ENCODE measurements at places on chromosomes 6 and 20. TPM values are rescaled to one million over a fixed set of nuclear protein-coding genes. Genes with fewer than 3 reads are reported as not detected.

DNA sequence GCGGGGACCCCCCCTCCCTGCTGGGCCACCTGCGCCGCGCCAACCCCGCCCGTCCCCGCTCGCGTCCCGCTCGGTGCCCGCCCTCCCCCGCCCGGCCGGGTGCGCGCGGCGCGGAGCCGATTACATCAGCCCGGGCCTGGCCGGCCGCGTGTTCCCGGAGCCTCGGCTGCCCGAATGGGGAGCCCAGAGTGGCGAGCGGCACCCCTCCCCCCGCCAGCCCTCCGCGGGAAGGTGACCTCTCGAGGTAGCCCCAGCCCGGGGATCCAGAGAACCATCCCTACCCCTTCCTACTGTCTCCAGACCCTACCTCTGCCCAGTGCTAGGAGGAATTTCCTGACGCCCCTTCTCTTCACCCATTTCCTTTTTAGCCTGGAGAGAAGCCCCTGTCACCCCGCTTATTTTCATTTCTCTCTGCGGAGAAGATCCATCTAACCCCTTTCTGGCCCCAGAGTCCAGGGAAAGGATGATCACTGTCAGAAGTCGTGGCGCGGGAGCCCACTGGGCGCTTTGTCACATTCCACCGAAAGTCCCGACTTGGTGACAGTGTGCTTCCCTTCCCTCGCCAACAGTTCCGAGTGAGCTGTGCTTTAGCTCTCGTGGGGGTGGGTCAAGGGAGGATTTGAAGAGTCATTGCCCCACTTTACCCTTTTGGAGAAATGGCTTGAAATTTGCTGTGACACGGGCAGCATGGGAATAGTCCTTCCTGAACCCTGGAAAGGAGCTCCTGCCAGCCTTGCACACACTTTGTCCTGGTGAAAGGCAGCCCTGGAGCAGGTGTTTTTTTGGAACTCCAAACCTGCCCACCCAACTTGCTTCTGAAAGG is 2.1 kb downstream of the VEGFA start:
- peak overlapping the region; percentile 88 for H3K4me3 ChIP-seq
- peak overlapping the region; percentile 89 for H3K27ac ChIP-seq
- H3K36me3 ChIP-seq, result no peaks in the 10 kb centered on the region
- no peaks in the 10 kb centered on the region for H3K4me1 ChIP-seq
- no peaks in the 10 kb centered on the region for H3K27me3 ChIP-seq

DNA sequence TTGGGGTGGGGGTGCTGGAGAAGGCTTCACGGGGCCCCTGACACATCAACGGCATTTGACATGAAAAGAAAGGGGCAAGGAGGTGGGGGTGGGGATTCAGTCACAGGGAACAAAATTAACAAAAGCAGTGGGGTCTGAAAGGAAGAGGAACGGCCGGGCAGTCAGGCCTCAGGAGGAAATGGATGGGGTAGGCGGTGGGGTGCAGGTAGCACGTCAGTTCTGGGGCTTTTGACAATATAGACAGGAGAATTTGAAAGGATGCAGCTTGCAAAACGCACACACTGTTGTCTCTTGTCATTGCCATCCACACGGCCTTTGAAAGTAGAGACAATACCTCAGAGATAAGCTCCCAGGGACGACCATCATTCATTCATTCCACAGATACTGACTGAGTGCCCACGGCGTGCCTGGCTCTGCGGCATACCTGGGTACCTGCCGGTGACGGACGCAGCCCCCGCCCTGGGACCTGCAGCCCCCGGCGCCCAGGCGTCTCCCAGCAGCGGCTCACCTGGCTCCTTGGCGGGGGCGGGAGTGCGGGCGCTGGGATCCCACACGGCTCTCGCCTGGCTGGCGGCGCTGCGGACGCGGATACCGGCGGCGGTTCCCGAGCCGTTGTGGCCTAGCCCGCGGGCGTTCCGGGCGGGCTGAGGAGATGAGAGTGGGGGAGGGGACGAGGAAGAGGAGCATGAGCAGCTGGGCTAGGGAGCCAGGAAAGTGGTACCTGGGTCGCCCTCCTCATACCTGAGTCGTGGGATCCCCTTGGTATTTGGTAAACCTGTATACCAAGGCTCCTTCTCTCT is at the start of gene SLC26A8:
Gene SLC26A8, minus strand, starts transcription at position 646 of the 800 bp plus-strand sequence. CDS start 4,934 bp downstream, outside the sequence.
- no peaks in the 10 kb centered on the region for H3K27me3 ChIP-seq
- H3K36me3 ChIP-seq, result no peaks in the 10 kb centered on the region
- H3K27ac ChIP-seq, result no peak within 1 kb of the TSS
- peaks cover 4% of the 10 kb centered on the region for H3K4me1 ChIP-seq
- DNase-seq, result no peak
- H3K4me3 ChIP-seq, result no peak within 1 kb of the TSS

Gene TSPO2
- total RNA-seq, result not detected

- H3K27me3 ChIP-seq, result no peaks in the 10 kb centered on the region
- no peak for DNase-seq
- no peak overlapping the region for H3K27ac ChIP-seq
- H3K36me3 ChIP-seq, result no peaks in the 10 kb centered on the region
- H3K4me1 ChIP-seq, result no peaks in the 10 kb centered on the region
Observed at GRCh38 chr6:167056370-167056769, 57.2 kb downstream of the CEP43 start.

Gene POU5F1
- total RNA-seq, result 2.8 TPM

DNA sequence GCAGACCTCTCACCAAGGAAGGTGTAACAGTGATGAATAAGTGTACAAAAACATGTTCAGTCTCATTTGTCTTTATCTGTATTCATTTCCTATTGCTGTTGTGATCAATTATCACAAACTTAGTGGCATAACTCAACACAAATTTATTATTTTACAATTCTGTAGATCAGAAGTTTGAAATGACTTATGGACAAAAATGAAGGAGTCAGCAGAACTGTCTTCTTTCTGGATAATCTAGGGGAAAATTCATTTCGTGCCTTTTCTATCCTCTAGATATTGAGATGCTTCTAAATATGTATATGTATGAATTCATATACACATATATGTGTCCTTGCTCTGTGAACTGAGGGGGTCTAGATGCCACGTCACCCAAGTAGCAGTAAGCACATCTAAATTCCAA is 663.1 kb upstream of the MARCKS start:
- no peak overlapping the region for H3K27ac ChIP-seq
- DNase-seq, result no peak
- H3K4me3 ChIP-seq, result no peak overlapping the region
- H3K36me3 ChIP-seq, result no peaks in the 10 kb centered on the region
- no peaks in the 10 kb centered on the region for H3K27me3 ChIP-seq

Gene PRSS35
- 0.59 TPM for total RNA-seq

- no peak overlapping the region for H3K27ac ChIP-seq
- H3K4me1 ChIP-seq, result peaks cover 19% of the 10 kb centered on the region
- H3K36me3 ChIP-seq, result no peaks in the 10 kb centered on the region
- DNase-seq, result no peak
Observed at GRCh38 chr6:5203546-5203945, 57.2 kb downstream of the LYRM4 start.

Gene CTCFL
- not detected for total RNA-seq

DNA sequence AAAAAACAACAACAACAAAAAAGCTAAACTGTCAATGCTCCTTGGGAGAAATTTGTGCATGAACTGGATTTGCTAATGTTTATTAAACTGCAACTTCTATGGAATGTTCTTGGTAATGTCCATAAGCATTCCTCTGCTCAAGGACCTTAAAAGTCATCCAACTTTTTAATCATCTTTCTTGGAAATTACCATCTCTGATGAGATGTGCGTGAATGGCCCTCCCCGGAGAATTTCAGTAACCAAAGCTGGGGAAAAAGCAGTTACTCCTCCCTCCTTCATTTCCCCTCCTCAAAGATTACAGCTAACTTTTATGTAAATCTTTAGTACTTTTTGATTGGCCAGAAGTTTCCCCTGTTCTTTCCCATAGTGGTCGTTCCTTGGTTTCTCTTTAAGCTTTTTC is 5.2 kb downstream of the TBCC start:
- H3K27me3 ChIP-seq, result no peaks in the 10 kb centered on the region
- H3K4me1 ChIP-seq, result peaks cover 9% of the 10 kb centered on the region
- no peak overlapping the region for H3K27ac ChIP-seq
- DNase-seq, result no peak
- H3K36me3 ChIP-seq, result no peaks in the 10 kb centered on the region

Gene RIPPLY2
- total RNA-seq, result not detected

- H3K4me3 ChIP-seq, result no peak overlapping the region
- no peaks in the 10 kb centered on the region for H3K4me1 ChIP-seq
- H3K36me3 ChIP-seq, result no peaks in the 10 kb centered on the region
- DNase-seq, result no peak
Observed at GRCh38 chr6:83824388-83824801, 28.8 kb upstream of the RIPPLY2 start.

- DNase-seq, result no peak
- H3K36me3 ChIP-seq, result no peaks in the 10 kb centered on the region
- no peak overlapping the region for H3K27ac ChIP-seq
- no peaks in the 10 kb centered on the region for H3K27me3 ChIP-seq
Observed at GRCh38 chr6:43217351-43217750, 11.9 kb downstream of the DNPH1 start.

GRCh38 chr6:101676187-101676586 is 282.7 kb downstream of the GRIK2 start:
- no peak overlapping the region for H3K27ac ChIP-seq
- no peaks in the 10 kb centered on the region for H3K27me3 ChIP-seq
- no peaks in the 10 kb centered on the region for H3K36me3 ChIP-seq
- no peaks in the 10 kb centered on the region for H3K4me1 ChIP-seq

DNA sequence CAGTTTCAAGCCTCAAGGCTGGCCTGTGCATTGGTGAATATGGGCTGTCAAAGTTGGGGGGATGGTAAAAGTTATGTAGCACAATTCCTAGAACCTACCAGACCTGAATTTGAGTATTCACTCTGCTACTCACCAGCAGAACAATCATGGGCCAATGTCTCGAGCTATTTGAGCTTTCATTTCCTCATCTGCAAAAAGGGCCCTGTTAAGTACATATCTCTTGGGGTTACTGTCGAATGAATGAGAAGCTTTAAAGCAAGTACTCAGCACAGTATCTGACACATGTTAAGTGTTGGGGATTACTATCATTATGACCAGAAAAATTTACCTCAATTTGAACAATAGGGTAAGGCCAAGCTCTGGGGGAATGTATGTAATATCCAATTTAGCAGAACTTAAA is 13.5 kb upstream of the ENPP4 start:
- H3K4me3 ChIP-seq, result no peak overlapping the region
- no peaks in the 10 kb centered on the region for H3K36me3 ChIP-seq
- no peaks in the 10 kb centered on the region for H3K4me1 ChIP-seq
- no peaks in the 10 kb centered on the region for H3K27me3 ChIP-seq
- H3K27ac ChIP-seq, result no peak overlapping the region
- DNase-seq, result no peak

- no peaks in the 10 kb centered on the region for H3K4me1 ChIP-seq
- no peak overlapping the region for H3K27ac ChIP-seq
- H3K4me3 ChIP-seq, result no peak overlapping the region
- H3K36me3 ChIP-seq, result no peaks in the 10 kb centered on the region
Observed at GRCh38 chr6:111979633-111980032, 74.3 kb upstream of the CCN6 start.

DNA sequence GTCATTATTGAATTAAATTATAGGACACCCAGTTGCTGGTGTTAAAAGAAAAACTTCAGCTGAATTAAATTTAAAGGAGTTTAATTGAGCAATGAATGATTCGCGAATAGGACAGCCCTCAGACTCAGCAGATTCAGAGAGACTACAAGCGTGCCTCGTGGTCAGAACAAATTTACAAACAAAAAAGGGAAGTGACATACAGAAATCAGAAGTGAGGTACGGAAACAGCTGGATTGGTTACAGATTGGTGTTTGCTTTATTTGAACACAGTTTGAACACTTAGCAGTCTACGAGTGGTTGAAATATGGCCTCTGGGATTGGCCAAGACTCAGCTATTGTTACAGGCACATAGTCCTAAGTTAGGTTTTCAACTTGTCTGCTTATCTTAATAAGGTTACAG is 25.8 kb upstream of the TNFRSF21 start:
- H3K4me3 ChIP-seq, result no peak overlapping the region
- no peak overlapping the region for H3K27ac ChIP-seq
- DNase-seq, result no peak
- H3K4me1 ChIP-seq, result no peaks in the 10 kb centered on the region
- H3K27me3 ChIP-seq, result no peaks in the 10 kb centered on the region
- H3K36me3 ChIP-seq, result no peaks in the 10 kb centered on the region

DNA sequence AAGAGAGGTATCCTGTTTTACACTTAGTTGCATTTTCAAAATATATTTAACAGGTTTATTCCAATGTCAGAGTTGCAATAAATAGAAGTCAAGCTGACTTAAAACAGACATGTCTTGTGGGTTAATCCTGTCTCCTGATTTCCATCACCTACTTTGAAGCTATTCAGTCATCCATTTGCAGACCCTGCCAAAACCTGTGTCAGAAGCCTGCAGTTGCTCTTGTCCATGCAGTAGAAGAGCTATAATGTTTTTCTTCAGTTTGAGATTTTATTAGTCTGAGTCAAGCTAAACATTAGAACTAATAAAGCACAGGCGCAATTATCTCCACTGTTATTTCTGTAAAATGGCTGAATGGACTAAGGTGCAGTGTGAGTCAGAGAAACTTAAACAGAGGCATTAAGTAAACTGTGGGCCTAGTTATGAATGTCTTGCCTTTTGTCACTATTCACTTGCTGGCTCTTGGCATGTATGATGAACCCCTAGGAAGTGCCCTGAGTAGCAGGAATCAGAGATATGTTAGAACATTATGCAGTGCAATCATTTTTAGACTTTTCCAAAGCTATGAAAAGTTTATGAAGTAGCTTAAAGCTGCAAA is 11.0 kb upstream of the HDGFL1 start:
- no peaks in the 10 kb centered on the region for H3K4me1 ChIP-seq
- H3K36me3 ChIP-seq, result no peaks in the 10 kb centered on the region
- no peak overlapping the region for H3K27ac ChIP-seq
- no peak overlapping the region for H3K4me3 ChIP-seq
- peak; percentile 68 for DNase-seq
- H3K27me3 ChIP-seq, result no peaks in the 10 kb centered on the region

Gene BPHL
- 4.1 TPM for total RNA-seq

Gene TNFRSF6B
- 4.1 TPM for total RNA-seq

Gene ELOVL2
- total RNA-seq, result 0.09 TPM

GRCh38 chr6:113701552-113702254 is 155.4 kb upstream of the MARCKS start:
- no peak overlapping the region for H3K4me3 ChIP-seq
- H3K27ac ChIP-seq, result no peak overlapping the region
- no peaks in the 10 kb centered on the region for H3K27me3 ChIP-seq
- DNase-seq, result no peak
- H3K4me1 ChIP-seq, result no peaks in the 10 kb centered on the region

- no peak overlapping the region for H3K4me3 ChIP-seq
- no peak overlapping the region for H3K27ac ChIP-seq
- DNase-seq, result no peak
- no peaks in the 10 kb centered on the region for H3K4me1 ChIP-seq
Observed at GRCh38 chr6:170062915-170063241, 228.0 kb downstream of the DLL1 start.

Gene FKBP1A
- 166 TPM for total RNA-seq

Gene STX7
- 22.3 TPM for total RNA-seq

GRCh38 chr6:41045664-41046063 is 3.4 kb downstream of the TSPO2 start:
- H3K27me3 ChIP-seq, result no peaks in the 10 kb centered on the region
- H3K4me3 ChIP-seq, result no peak overlapping the region
- no peaks in the 10 kb centered on the region for H3K4me1 ChIP-seq
- H3K36me3 ChIP-seq, result no peaks in the 10 kb centered on the region

Gene PLTP
- total RNA-seq, result 221 TPM

- no peak for DNase-seq
- H3K27me3 ChIP-seq, result no peaks in the 10 kb centered on the region
- H3K27ac ChIP-seq, result no peak overlapping the region
- no peaks in the 10 kb centered on the region for H3K4me1 ChIP-seq
Observed at GRCh38 chr20:21684671-21685070, 20.8 kb upstream of the PAX1 start.

All from uterus (tissue), 4 donors.